Nephron progenitor cell (in vitro differentiated cells): ENCODE measurements at places on chromosomes 16 and 17.

GRCh38 chr16:30049871-30050270, 15.7 kb upstream of the ALDOA start:
- DNase-seq = no peak

DNA sequence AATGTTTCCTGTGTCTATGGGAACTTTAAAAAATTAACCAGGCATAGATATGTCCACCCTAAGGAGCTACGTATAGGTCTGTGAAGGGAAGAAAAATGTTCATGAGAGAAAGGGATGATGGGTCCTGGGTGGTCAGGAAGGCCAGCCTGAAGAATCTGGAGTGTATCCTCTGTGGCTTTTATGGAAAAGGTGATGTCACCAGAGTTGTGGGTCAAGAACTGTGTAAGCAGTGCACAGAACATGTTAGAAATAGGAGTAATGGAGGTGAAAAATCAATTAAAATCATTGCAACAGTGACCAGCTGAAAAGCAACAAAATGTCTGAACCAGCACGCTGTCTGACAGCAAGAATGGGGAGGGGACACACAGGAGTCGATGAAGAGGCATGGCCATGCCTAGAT, 68.5 kb downstream of the USP31 start:
- no peak for DNase-seq

- DNase-seq = no peak
Measured at GRCh38 chr17:30414486-30414885, 35.8 kb downstream of the CPD start.

GRCh38 chr17:15119968-15120367, 145.2 kb downstream of the PMP22 start:
- no peak for DNase-seq

- DNase-seq = no peak
Measured at GRCh38 chr16:938752-939151, 32.0 kb downstream of the LMF1 start.

DNA sequence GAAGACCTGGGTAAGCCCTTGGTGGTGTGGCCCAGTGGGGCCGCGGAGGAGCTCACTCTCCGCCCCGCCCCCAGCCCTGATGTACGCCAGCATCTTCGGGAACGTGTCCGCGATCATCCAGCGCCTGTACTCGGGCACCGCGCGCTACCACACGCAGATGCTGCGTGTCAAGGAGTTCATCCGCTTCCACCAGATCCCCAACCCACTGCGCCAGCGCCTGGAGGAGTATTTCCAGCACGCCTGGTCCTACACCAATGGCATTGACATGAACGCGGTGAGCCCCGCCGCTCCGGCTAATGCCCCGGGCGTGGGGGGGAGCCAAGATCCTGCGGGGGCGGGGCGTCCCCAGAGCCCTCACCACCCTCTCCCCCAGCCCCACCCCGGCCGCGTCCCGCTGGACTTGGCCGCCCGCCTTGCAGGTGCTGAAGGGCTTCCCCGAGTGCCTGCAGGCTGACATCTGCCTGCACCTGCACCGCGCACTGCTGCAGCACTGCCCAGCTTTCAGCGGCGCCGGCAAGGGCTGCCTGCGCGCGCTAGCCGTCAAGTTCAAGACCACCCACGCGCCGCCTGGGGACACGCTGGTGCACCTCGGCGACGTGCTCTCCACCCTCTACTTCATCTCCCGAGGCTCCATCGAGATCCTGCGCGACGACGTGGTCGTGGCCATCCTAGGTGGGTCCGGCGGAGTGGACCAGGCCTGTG, 12.1 kb upstream of the DCAF7 start:
- DNase-seq = peak; percentile 38

DNA sequence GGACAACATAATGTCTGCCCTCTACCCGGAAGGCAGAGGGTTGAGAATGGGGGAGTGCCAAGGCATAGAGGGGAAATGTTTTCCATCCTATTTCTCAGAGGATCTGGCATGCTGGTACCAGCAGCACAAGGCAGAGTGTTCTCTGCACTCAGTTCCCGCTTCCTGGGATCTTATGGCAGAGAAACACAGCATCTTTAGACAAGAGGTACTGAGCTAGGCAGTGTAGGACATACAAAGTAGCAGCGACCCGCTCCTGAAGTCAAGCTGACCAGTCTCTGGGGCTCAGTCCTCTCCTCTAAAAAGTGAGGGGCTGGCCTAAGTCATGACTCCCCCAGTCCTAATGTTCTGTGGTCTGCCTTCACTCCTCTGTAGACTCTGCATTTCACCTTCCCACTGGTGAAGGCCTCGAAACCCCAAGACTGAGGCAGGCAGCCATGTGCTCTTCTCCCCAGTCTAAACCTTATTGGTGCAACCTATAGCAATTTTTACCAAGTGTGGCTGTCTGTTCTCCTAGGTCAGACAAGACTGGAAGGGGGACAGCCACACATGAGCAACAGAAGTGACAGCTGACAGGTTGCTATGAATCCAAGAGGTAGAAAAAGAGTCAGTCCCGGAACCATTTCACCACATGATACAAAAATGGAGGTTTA, 11.3 kb upstream of the TSPOAP1 start:
- no peak for DNase-seq

- DNase-seq = no peak
Measured at GRCh38 chr16:11966173-11966572, 1.2 kb downstream of the TNFRSF17 start.

- no peak for DNase-seq
Measured at GRCh38 chr16:85413691-85414663, 199.1 kb upstream of the GSE1 start.

GRCh38 chr16:81708266-81709015, 70.7 kb upstream of the PLCG2 start:
- DNase-seq = no peak

- DNase-seq = no peak
Measured at GRCh38 chr17:6145946-6146345, 75.8 kb downstream of the WSCD1 start.

DNA sequence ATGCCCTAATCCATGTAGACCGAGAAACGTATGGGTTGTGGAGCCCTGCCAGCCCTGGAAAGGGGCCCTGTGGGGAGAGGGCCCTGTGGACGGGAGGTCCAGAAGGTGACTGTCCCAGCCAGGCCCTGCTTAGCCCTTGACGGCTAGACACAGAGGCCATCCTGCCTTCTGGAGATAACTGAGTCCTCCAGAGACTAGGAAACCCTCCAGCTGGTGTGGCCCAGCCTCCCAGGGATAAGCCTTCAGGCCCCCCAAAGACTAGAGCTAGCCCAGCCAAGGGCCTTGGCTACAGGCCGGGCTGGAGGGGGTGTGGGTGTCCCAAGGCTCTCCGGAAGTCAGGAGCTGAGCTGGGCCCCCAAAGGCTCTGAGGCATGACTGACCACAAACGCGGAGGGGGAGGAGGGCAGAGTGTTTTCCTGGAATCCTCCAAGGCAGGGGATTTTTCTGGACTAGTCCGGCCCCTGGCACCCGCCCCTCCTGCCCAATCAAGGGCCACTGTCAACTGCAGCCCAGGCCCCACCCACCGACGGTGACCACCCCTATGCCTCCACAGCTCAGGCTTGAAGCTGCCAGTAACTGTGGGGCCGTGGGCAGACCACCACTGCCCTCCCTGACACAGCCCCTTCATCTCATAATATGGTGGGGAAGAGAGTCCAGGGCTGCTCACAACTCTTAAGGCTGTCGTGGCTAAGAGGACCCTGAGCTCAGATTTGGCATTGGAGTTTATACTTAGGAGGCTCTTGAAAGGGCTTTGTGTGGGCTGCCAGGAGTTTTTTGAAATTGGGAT, 885 bp upstream of the VASN start:
- DNase-seq = no peak

- DNase-seq = no peak
Measured at GRCh38 chr17:59800530-59800942, 92.2 kb downstream of the TUBD1 start.

DNA sequence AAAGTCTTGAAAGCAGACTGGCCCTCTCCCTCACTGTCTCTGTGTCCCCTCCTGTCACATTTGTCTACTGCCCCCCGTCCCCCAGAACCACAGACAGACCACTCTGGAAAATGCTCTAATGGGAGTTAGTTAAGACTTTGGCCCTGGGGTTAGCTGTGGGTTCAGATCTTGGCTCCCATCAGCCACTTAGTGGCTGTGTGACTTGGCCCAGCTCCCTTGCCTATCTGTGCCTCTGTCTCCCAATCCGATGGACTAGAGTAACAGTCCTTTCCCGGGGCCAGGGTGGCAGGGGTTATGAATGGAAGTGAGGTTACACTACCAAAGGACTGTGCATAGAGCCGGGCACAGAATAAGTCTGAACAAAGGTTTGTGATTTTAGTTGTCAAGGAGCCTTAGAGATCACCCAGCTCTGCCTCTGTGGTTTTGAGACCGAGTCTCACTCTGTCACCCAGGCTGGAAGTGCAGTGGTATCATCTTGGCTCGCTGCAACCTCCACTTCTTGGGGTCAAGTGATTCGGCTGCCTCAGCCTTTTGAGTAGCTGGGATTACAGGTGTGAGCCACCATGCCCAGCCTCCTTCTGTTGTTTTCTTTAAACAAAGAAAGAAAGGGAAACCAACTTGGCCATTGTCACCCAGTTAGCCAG, 23.7 kb downstream of the PPL start:
- no peak for DNase-seq

GRCh38 chr17:55492781-55493341, 18.4 kb downstream of the SMIM36 start:
- DNase-seq = no peak

GRCh38 chr16:67489401-67490083, 6.2 kb upstream of the AGRP start:
- no peak for DNase-seq

DNA sequence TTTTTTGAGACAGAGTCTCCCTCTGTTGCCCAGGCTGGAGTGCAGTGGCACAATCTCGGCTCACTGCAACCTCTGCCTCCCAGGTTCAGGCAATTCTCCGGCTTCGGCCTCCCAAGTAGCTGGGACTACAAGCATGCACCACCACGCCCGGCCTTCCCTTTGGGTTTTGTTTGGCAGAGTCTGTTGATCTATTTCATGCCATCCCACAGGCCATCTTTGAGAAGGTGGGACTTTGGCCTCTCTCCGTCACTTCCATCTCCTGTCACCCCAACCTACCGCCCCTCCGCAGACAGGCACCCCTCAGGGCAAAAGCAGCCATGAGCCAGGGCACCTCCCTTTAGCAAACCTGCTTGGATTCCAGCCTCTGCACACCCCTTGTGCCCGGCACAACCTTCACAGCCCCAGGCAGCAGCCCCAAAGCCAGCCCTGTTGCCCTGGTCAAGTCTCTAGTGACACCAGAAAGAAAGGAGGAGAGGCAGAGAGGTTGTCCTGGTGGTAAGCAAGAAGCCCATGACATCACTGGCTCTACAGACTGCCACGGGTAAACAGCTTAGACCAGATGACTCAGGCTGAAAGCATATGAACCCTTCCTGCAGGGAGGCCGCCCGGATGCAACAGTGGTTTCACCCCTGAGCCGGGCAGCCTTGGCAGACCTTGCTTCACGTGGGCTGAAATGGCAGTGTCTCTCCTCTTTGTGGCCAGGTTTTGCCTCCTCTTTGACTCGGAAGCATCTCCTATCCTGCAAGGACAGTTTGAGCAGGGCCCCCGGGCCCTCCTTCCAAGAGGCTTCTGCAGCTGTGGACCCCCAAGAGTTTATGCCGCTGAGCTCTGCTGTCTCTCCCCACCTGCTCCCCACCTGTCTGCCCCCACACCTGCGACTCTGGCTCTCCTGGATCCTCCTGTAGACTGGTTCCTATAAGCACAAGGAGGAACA, 8.1 kb upstream of the TIMP2 start:
- DNase-seq = no peak

GRCh38 chr17:58531661-58532554, 17.5 kb upstream of the MTMR4 start:
- DNase-seq = peak; percentile 83

DNA sequence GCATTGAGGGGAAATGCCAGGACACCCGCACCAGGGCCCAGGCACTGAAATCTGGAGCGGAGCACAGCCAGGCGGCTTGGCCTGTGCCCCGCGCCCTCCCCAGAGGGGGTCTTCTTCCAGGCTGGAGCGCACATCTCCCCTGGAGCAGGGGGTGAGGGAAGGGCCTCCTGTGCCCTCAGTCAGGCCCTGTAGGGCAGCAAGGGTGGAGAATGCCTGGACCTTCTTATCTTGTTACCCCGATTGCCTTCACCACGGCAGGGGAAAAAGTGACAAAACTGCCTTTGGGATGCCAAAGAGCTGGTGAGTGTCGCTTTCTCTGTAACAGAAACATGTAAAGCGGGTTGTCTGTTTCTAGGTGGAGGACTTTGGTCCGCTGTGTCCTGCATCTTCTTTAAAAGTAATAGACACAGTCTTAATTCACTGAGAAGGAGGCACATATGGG, 48.3 kb upstream of the BAHCC1 start:
- no peak for DNase-seq

DNA sequence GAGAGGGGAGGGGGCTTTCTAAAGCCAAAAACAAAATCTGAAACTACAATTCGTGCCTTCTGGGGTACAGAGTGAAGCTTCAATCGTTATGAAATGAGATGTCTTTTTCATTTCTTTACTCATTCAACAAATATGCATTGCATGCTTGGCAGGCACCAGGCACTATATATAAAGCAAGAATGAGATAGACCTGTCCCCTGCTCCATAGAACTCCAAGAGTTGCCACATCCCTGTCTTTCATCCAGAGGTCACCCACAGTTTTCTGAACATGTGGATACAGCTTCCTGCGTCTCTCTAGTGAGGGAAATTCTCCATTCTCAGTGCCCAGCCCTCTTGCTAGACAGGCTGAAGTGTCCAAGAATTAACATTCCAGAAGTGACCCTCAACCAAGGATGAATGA, 343.2 kb upstream of the MAF start:
- no peak for DNase-seq
